ENCODE measurements at places on chromosomes 7 and 10.

- no peak for DNase-seq
Observed at GRCh38 chr10:31622978-31623377, 304.0 kb downstream of the ZEB1 start.

DNA sequence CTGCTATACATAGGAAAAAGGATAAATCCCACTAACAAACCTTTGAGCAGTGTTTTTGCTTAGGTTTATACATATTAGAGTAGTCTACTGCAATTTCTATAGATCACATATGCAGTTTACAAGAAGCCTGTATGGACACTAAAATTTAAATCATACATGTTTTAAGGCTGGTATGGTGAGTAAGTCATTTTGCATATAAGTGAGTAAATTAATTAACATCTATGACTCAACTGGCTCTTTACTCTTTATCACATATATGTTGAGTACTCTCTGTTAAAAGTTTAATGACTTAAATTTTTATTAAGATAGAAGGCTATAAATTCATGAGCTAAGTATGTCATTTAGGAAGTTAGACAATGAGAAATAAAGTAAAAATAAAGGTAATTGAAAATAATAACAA, 69.4 kb downstream of the LRRN3 start:
- no peak for DNase-seq

- DNase-seq: no peak
Observed at GRCh38 chr10:72801263-72801868, 92.2 kb upstream of the OIT3 start.

DNA sequence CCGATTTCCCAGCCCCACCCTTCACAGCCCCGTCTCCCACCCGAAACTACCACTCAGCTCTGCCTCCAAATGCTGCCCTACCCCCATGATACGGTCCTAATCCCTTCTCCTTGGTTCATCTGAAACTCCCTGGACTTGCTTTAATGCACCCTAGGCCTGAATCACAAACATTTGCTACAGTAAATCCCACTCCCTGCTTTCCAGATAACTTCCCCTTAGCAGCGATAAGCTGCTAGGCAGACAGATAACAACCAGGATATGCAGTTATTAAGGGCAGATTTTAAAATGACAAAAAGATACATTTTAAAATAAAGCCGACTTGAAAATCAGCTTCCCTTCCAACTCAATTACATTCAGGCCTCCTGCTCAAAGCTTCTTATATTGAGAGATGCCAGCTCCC, 514.7 kb downstream of the GRID1 start:
- no peak for DNase-seq

GRCh38 chr7:154853727-154854095, 149.2 kb downstream of the PAXIP1 start:
- DNase-seq: no peak

DNA sequence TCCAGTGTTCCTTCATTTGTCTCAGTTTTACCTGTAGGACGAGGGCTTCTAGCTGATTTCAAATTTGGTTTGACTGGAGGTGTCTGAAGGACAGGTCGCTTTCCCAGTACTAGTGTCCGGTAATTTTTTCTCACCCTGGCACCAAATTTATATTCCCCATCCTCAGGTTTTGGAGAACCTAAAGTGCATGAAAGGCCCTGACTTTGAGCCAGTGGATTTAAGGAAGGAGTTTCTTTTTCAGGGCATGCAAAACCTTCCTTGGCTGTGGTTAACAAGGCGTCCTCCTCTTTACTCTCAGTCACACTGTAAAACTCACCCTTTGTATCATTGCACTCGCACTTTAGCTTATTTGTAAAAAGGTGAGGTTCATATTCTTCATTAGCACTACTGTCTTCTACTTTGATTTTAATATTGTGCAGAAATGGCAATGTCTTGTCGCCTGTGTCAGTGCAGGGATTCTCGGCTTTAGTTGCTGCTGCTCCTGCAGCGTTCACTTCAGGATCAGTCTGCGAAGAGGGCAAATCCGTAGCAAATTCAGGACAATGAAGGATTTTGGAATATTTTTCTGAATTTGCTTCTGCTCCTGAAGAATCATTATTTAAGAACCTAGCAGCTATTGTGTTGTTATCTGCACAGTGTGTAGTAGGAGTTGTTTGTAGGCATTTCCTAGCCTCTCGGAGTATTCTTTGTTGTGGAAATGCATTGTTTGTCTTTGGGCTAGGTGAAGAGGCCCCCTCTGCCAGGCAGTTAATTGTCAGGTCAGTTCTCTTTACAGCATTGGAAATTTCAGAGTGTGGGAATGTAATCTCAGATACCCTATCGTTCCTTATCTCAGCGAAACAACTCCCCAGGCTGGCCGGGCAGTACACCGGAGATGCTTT, 9.9 kb downstream of the SKIDA1 start:
- no peak for DNase-seq

DNA sequence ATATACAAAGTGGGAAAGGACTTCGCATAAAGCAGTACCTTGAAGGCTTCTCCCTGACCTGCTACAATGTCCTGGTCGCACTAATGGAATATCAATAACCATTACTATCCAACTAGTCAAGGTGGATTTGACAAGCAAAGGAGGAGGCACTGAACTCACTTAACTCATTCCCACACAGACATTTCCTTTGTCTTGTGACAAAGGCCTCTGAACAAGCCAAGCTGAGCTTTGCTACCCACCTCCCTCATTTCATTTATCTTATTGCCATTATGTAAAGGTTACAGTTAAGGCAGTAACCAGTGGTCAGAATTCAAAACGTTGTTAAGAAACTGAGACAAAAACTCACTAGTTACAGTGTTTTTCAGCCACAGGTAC, 7.3 kb downstream of the ELMO1 start:
- DNase-seq: no peak

Data from RCC 7860 (cell line).